ENCODE measurements at places on chromosomes 2 and 18. TPM values are rescaled to one million over a fixed set of nuclear protein-coding genes. Genes with fewer than 3 reads are reported as not detected.

MYO5B gene
- polyA plus RNA-seq = 29.0 TPM

CNOT9 gene
- 57.1 TPM for polyA plus RNA-seq

PSMD1 gene
- polyA plus RNA-seq = 98.7 TPM

CENPA gene
- polyA plus RNA-seq = 14.2 TPM

HRH4 gene
- polyA plus RNA-seq = 0.07 TPM

SERPINB12 gene
- not detected for polyA plus RNA-seq

ATP6V1C2 gene
- polyA plus RNA-seq = 10.7 TPM

IMPA2 gene
- polyA plus RNA-seq = 116 TPM

RFX8 gene
- polyA plus RNA-seq = 0.95 TPM

FBXO48 gene
- polyA plus RNA-seq = 2.3 TPM

CSRNP3 gene
- polyA plus RNA-seq = 10.2 TPM

SP3 gene
- 107 TPM for polyA plus RNA-seq

ALKAL2 gene
- polyA plus RNA-seq = 6.1 TPM

CCDC74B gene
- 14.9 TPM for polyA plus RNA-seq

RESP18 gene
- not detected for polyA plus RNA-seq

TSGA10 gene
- polyA plus RNA-seq = 17.0 TPM

GYPC gene
- polyA plus RNA-seq = 57.1 TPM

SP5 gene
- 0.80 TPM for polyA plus RNA-seq

C2orf66 gene
- polyA plus RNA-seq = 0.31 TPM

NBAS gene
- 60.1 TPM for polyA plus RNA-seq
